ENCODE measurements at places on chromosomes 2 and 18. TPM values are rescaled to one million over a fixed set of nuclear protein-coding genes. Genes with fewer than 3 reads are reported as not detected.

GRCh38 chr2:108220191-108220590 lies 19.6 kb upstream of the SULT1C3 start:
- no peak for DNase-seq

GRCh38 chr2:189798312-189799029 lies 14.2 kb downstream of the PMS1 start:
- peak; percentile 57 for DNase-seq

MXD1 gene
- 30.0 TPM for total RNA-seq

DNA sequence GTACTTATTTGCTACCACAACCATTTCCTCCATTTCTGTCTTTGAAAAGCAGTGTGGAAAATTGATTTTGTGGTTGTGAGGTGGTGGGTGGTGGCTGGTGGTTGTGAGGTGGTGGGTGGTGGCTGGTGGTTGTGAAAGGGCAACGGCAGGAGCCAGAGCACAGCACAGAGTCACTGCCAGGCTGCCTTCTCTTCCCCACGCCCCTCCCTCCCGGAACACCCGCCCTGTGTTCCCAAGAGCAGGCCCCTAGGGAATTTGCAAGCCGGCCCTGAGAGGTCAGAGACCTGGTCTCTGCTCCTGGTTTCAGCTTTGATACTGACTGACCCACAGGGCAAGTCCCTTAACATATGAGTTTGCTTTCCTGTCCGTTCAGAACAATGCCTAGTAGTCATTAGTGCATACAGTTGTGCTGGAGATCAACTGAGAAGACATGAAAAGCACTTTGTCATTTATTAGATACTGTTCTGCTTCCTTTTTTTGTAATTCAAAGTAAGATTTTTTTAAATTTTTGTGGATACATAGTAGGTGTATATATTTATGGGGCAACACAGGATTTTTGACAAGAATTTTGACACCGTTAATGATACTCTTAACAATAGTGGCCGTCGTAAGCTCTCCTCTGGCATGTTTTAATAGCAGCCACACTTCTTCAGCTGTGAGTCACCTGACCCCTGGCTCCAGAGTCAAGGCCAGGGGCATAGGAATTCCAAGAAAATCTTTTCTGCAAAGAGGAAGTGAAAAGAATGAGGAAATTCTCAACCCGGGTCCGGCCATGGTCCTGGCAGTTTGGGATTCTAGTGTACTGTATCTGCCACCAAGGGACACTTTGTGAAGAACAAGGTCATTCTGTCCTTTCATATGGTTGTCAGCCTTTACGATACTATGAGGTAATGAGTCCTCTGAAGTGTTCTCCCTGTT lies 53.2 kb downstream of the ITGA6 start:
- DNase-seq, result no peak

KCNIP3 gene
- 2.4 TPM for total RNA-seq

UGT1A4 gene
- not detected for total RNA-seq

RAB11FIP5 gene
- 11.0 TPM for total RNA-seq

DNA sequence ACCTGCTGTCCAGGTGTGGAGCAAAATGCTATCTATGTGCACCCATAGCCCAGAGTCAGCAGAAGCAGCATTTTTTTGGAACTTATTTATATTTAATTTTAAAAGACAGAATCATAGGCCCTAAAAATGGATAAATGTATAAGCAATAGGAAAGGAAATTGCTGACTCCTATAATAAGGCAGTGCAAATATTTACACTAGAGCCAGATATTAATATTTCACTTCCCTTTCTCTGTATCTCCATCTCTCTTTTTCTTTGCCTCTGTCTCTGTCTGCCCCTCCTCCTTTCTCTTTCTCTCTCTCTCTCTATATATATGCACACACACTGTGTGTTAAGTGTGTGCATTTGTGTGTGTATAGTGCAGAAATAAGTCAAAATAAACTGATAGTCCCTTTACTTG lies 375.6 kb downstream of the SOX11 start:
- no peak for DNase-seq

PID1 gene
- 45.7 TPM for total RNA-seq

DNA sequence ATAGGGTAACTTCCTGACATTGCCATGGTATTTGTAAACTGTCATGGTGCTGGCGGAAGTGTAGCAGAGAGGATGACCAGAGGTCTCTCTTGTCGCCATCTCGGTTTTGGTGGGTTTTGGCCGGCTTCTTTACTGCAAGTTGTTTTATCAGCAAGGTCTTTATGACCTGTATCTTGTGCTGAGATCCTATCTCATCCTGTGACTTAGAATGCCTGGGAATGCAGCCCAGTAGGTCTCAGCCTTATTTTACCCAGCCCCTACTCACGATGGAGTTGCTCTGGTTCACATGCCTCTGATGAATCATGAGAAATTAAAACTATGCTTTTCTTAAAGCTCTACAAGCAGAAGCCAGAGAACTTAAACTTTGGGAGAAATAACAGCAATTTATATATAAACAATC lies 12.7 kb upstream of the NFU1 start:
- DNase-seq, result no peak

DNA sequence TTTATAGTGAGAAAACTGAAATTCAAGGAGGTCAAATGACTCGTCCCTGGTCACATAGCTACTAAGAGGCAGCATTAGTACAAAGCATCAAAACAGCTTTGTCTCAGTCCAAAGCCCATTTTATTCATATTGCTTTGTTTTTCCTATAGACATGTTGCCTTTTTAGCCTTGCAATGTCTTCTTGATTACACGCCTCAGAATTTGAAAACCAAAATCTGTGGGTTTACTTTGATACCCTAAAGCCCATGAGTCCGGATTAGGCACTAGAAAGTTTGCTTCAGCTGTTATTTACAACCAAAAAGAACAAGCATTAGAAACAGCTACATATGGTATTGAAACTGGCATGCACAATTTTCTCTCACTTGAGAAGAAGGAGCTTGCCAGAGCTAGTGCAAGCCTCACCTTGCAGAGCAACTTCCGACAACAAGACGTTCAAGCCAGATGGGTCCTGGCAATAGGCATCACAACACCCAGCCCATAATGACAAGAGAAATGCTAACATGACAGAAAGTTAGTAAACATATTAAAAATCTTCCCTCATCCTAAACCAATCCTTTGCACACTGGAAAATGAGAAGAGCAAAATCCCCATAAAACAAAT lies 276.8 kb downstream of the RIT2 start:
- no peak for DNase-seq

GRCh38 chr2:40606862-40607261 lies 155.0 kb upstream of the SLC8A1 start:
- no peak for DNase-seq

CNTNAP5 gene
- 0.03 TPM for total RNA-seq

DNA sequence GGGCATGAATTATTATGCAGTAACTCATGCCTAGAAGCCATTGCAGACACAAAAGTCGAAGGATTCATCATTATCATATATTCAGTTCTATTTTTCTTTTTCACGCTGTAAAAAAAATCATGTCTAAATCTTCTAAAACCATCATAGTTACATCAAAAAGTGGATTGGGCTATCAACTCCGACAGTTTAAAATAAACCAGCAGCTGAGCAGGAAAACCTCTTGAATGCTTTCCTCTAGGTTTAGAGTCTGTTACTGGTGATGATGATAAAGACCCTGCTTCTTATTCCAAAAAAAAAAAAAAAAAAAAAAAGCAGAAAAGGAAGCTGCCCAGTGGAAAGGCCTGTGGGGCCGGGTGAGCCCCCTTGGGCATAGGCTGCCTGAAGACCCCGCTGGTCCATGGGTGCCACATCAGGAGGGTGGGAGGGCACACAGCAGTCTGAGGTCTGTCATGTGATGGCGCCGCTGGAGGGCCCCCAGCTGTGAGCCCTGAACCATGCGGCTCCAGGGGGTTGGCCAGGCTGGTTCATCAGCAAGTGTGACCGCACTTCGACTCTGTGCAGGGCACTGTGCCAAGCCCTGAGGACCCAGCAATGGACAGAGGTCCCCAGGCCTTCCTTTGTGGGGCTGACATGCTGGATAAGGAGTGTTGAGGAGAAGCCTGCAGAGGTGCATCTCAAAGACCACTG lies 199.6 kb downstream of the EIPR1 start:
- DNase-seq, result no peak

IL1F10 gene
- total RNA-seq, result not detected

- no peak for DNase-seq
Measured at GRCh38 chr2:155810411-155810810, 522.1 kb downstream of the NR4A2 start.

DNA sequence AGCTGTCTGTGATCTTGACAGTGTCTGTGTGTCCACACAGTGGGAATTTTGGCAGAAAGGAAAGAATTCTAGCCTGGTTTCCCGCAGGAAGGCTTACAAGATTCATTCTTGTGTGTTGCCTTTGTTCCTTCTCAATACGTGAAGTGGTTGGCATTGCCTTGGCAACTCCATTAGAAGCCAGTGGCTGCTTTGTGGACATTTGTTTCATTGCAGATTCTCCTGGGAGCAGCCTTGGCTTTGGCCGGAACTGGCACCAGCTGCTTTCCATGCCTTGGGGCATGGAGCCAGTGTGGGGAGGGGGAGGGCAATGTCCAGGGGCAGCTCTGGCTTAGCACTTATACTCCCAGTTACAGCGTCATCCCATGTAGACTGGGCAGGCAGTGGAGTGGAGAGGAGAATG lies 39.4 kb downstream of the KIF5C start:
- DNase-seq, result no peak

GRCh38 chr2:23568626-23569190 lies 183.7 kb downstream of the KLHL29 start:
- no peak for DNase-seq

DNA sequence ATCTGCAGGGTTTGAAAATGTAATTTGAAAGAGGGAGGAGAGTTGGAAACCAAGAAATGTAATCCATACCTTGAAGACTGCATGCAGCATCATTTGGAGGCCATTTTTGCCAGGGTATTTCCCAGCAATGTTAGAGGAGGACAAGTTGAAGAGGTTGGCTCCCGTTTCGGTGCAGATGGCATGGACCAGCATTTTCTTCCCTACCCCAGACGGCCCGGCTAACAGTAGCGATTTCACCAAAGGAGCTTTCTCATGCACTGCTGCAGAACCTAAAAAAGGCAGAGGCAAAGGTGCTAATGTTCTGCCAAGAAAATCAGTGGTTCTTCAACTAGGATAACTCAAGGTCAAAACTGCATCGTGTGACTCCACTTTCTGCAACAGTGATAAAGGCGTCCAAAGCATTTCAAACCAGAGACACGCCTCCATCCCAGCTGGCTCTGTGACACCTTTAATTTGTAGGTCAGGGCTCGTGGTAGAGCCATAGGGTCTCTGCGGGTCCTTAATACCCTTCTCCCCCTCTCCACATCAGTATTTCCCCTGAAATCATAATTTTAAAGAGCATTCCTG lies 99.6 kb upstream of the ASB18 start:
- DNase-seq, result no peak

PLCL1 gene
- 4.0 TPM for total RNA-seq

- no peak for DNase-seq
Measured at GRCh38 chr2:73972846-73973245, 11.9 kb upstream of the TET3 start.

- peak; percentile 31 for DNase-seq
Measured at GRCh38 chr2:134818321-134818720, 20.1 kb upstream of the ACMSD start.

CDH7 gene
- total RNA-seq, result 0.40 TPM

ROCK2 gene
- 45.6 TPM for total RNA-seq

DNA sequence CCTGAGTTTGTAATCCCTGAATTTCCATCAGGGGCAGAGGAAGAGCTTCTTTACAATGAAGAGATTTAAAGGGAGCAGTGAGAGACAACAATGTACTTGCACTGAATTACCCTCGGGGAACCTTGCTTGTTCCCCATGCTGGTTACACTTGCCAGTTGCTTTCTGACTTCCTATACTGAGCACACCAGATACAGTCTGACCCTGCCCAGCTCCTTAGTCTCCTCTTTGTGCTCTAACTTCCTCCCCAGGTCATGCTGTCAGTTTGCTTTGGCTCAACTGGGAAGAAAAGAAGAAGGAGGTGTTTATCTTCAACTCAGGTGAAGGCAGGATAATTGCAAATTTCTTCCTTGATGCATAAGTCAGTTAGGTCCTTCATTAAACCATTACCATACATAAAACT lies 658.4 kb downstream of the NYAP2 start:
- no peak for DNase-seq
